Mesenteric fat pad (tissue), 1 donor: ENCODE measurements at places on chromosomes 5 and 9. TPM values are rescaled to one million over a fixed set of nuclear protein-coding genes. Genes with fewer than 3 reads are reported as not detected.

GRCh38 chr9:10700291-10700690 is 87.5 kb upstream of the PTPRD start:
- no peak for DNase-seq

- DNase-seq, result no peak
Measured at GRCh38 chr5:103036601-103037000, 83.3 kb downstream of the GIN1 start.

- DNase-seq, result no peak
Measured at GRCh38 chr9:136690104-136690805, 3.0 kb upstream of the AGPAT2 start.

GRCh38 chr5:20323323-20323722 is 335.3 kb upstream of the CDH18 start:
- DNase-seq, result no peak

- no peak for DNase-seq
Measured at GRCh38 chr9:82681809-82682208, 381.1 kb downstream of the RASEF start.

IGFBPL1 gene
- not detected for total RNA-seq

DNA sequence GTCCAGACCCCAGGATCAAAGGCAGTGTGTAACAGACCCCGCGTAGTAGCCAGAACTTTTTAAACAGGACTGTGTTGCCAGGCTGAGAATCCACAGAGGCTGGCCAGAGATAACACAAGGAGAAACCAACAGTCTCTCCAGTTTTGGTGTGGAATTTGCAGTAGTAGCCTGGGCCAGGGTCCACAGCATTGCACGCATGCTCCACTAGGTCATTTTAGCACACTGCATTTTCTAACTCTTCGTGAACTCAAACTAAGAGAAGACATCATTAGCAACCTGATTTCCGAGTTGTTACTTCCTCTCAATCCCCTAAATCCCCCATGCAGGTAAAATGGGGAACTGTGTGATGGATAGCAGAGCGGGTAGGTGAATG is 119.6 kb downstream of the BOD1 start:
- no peak for DNase-seq

CDH12 gene
- total RNA-seq, result not detected

GRAMD2B gene
- 10.7 TPM for total RNA-seq

DNA sequence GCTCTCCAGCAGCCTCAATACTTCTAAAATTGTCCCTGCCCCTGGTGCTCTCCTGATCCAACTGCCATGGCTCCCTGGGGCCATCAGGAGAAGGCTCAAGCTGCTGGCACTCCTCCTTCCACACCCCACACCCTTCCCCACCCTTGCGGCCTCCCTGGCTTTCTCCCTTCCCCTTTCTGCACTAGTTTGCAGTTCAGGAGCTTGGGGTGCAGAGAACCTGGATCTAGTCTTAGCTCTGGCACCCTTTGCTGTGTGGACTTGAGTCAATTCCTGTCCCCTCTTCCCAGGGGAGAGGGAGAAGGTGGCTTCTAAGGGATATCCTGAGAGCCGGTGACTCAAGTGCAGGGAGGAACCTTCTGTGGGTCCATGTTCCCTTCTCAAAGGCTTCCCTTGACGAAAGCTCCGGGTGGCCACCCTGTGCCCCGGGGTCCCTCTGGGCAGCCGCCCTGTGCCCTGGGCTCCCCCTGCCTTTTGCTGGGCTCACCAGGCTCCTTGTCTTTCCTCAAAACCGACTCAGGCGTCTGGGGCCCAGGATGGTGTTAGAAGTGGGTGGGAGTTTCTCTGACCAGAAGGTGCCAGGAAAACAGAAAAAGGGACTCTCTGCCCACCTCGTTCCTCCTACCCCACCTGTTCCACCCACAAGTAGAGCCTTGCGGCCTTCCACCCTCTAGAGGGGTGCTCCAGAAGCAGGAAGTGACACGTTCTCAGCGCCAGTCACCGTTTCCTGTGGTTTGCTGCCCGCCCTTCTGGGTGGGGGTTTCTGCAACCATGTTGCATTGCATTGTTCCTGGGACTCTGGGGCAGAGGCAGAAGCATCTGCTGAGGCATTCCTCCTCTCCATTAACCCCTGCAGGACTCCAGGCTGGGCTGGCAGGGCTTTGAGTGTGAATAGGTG is 15.0 kb downstream of the GLIPR2 start:
- no peak for DNase-seq

GRCh38 chr5:115940080-115940810 is 22.0 kb upstream of the LVRN start:
- no peak for DNase-seq

- no peak for DNase-seq
Measured at GRCh38 chr5:54884195-54884536, 101.2 kb downstream of the ESM1 start.

PTGER4 gene
- total RNA-seq, result 14.8 TPM

TSSK1B gene
- total RNA-seq, result not detected

- no peak for DNase-seq
Measured at GRCh38 chr5:98583586-98583985, 189.9 kb upstream of the RGMB start.

GRM6 gene
- not detected for total RNA-seq

TEX48 gene
- not detected for total RNA-seq

CCDC69 gene
- total RNA-seq, result 184 TPM
